ENCODE measurements at places on chromosomes 4 and X.

GRCh38 chr4:115790812-115791211, 677.4 kb upstream of the NDST4 start:
- no peak for DNase-seq

DNA sequence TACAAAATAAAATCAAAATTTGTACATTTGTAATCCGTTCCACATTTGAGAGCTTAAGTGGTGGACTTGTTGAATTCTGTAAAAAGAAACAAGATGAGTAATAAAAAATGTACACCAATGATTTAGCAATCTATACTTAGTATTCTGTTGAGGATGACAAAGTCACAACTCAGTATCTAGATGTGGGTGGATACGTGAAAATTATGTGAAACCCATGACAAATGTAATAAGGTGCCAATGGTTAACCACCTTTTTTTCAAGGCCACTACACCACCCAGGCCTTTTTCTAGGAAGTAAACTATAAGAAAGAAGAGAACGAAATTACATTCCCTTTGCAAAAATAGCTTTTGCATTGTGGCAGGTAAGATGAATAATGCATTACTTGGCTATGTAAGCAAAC, 77.0 kb downstream of the ATP8A1 start:
- no peak for DNase-seq

GRCh38 chrX:143636831-143637230, 930 bp upstream of the SLITRK4 start:
- DNase-seq: no peak

- DNase-seq: no peak
These were observed 967.7 kb downstream of the PCDH7 start for GRCh38 chr4:31687717-31688342.

GRCh38 chr4:138938366-138938690, 77.3 kb upstream of the NOCT start:
- DNase-seq: no peak

DNA sequence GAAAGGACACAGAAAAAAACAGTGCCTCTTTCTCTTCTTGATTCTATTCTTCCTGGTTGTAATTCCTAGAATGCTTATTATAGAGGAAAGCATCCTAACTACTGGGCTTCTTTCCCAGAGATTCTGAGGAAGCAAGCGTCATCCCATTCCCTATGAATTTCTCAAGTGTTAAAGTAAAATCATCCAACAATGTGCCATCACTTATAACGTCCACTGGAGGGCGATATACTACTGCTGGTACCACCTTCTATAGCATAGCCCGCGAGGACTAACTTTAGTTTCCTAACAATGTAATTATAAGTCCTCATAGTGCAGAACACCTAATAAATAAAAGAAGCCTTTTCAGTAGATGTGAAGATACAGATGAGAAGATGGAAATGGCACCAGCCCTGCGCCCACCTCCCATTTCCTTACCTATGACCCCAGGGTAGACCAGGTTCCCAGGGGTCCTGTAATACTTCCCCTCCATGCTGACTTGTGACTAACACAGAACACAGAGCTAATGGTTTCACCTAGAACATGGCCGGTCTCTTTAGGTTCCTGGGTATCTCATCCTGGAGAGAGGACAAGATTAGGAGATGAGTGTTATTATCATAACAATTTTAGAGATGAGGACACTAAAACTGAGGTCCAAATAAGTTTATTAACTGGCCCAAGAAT, 4.2 kb downstream of the CENPVL3 start:
- DNase-seq: no peak

- DNase-seq: no peak
These were observed 31.8 kb upstream of the NKX6-1 start for GRCh38 chr4:84530871-84531270.

Measured in activated CD4-positive, CD25-positive, alpha-beta regulatory T cell treated with anti-CD3 and anti-CD28 coated beads, Interleukin-2, amount 50 U/mL, for 16 hours (primary cell).